AML-193 (cell line): ENCODE measurements at places on chromosomes 5 and 9.

DNA sequence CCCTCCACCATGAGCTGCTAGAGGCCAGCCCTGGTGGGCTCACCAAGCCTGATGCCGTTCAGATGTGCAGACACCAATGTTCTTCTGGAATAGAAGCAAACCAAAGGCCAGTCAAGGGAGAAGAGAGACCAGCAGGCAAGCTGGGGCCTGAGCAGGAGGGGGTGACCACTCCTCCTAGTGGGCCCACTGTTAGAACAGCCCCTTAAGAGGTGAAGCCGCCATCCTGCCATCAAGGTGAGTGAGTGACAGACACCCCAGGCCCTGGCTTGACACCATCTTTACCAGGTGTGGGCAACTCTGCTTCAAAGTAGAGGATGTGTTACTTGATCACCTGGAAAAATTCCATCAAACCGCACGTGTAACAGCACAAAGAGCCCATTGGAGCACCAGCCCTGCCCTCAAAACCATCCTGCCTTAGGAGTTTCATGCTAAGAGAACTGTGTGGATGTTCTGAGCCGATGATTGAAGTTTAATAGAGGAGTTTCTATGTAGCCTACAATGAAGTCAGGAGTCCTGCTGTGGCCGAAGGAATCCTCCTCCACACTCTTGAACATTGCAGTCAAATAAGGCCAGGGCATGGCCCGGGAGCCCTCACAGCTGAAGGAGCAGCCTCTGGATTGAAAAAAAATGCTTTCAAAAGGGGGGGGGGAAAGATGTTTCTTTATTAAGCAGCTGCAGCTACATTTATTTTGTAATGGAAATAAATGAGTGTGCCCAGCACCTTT lies 20.8 kb downstream of the AMBP start:
- no peak for DNase-seq

DNA sequence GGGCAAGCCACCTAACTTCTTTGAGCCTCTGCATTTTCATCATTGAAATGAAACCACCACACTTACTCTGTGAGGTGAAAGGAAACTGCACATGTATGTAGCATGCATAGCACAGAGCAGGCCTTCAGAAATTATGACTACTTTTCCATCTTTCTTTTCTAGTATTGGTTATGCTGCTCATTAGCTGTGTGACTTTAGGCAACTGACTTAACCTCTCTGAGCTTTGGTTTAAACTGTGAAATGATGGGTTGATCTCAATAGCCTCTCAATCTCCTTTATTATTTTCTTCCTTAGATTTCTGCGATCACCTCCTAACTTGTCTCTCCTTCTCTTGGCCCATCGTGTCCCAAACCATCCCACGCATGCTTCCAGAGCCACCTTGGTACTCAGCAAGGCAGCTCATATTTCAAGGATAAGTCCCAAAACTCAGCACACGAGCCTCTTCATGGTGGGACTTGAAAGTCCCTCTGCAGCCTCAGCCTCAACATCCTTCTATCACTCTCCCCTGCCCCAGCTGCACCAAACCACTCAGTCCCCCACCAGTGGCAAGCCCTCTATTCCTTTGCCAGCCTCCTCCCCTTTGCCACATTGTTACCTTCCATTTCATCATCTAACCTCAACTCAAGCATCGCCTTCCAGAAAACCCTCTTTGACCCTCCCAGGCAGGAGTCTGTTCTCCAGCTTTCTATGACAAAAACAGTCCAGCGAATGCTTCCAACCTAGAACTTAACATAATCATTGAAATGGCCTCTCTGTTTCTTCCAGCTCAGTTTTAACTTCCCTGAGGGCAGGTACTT lies 60.3 kb upstream of the DNAH5 start:
- DNase-seq, result no peak

DNA sequence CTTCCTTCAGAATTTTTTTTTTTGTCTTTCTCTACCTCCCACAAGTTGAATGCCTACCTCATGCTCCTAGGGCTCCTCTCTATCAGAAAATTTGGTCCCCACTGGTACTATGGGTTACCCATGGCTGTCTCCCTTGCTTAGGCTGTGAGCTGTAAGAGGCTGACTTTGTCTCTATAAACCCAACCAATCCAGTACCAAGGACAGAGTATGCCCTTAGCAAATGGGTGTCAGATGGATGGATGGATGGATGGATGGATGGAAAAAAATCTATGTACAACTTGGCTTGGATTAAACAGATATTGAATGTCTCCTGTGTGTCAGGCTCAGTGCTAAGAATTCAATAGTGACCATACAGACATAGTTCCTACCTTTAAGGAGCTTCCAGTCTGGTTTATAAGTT lies 398.2 kb upstream of the TRPC7 start:
- no peak for DNase-seq

- no peak for DNase-seq
These were observed 628.1 kb upstream of the TYRP1 start for GRCh38 chr9:12065050-12065449.

DNA sequence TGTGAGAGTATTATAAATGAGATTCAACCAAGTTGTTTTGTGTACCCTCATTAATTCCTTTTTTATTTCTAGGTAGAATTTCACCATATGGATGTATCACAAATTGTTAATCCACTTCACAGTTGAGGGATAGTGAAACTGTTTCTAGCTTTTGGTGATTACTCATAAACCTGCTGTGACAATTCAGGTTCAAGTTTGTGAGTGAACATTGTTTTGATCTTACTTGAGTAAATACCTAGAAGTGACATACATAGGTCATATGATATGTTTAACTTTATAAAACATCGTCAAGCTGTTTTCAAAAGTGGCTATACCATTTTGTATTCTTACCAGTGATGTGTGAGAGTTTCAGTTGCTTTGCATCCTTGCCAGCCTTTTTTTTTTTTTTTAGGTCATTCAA lies 112.9 kb downstream of the CAMK4 start:
- no peak for DNase-seq
